ENCODE measurements at places on chromosomes 2 and 18.

DNA sequence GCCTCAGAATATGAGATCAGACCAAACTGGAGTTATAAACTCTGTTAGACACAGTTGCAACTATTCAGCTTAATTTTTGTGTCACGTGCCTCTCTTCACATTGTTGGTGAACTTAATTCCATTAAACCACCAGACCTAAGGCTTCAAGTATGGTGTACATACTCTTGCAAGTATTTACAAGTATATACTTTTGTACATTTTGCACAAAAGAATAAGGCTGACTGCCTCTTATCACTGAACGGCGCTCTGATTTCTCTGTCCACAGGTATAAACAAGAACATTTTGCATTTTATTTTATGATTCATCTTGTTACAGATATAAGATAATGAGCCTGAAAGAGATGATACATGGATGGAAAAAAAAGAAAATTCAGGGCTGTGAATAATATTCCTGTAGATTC, 269.7 kb upstream of the ACVR2A start:
- DNase-seq = no peak

GRCh38 chr18:31373641-31374040, 2.9 kb upstream of the DSG4 start:
- DNase-seq = no peak

DNA sequence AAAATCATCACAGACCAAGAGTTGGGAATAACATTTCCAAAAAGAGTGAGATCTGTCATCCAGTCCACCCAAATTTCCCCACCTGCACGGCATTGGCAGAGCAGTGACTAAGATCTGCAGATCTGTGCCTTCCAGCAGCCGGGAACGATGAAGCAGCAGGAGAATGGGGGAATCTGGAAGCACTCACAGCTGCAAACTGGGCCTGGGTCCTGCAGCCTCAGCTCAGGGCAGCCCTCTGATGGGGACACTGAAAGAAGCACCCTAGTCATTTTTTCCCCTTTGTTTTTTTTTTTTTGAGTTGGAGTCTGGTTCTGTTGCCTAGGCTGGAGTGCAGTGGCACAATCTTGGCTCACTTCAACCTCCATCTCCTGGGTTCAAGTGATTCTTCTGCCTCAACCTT, 4.4 kb upstream of the SAG start:
- DNase-seq = no peak

GRCh38 chr2:205193836-205194228, 488.5 kb upstream of the NRP2 start:
- no peak for DNase-seq

- no peak for DNase-seq
These were observed 2.9 kb downstream of the CLHC1 start for GRCh38 chr2:55229221-55229620.

DNA sequence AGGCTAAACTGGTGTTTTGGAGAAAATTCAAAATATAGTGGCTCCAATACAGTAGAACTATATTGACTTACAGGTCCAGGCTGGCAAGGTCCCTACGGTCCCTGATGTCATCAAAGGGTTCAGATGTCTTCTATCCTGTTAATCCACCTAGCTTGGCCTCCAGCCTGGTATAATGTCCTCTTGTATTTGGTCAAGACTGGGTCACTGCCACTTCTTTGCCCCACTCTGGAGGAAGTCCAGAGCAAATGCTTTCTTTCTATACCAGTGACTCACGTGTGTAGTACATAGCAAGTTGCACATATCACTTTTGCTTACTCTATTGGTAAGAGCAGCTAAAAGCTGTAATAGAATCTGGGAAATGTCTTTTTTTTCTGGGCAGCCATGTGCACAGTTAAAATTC, 80.8 kb downstream of the LCLAT1 start:
- DNase-seq = no peak

DNA sequence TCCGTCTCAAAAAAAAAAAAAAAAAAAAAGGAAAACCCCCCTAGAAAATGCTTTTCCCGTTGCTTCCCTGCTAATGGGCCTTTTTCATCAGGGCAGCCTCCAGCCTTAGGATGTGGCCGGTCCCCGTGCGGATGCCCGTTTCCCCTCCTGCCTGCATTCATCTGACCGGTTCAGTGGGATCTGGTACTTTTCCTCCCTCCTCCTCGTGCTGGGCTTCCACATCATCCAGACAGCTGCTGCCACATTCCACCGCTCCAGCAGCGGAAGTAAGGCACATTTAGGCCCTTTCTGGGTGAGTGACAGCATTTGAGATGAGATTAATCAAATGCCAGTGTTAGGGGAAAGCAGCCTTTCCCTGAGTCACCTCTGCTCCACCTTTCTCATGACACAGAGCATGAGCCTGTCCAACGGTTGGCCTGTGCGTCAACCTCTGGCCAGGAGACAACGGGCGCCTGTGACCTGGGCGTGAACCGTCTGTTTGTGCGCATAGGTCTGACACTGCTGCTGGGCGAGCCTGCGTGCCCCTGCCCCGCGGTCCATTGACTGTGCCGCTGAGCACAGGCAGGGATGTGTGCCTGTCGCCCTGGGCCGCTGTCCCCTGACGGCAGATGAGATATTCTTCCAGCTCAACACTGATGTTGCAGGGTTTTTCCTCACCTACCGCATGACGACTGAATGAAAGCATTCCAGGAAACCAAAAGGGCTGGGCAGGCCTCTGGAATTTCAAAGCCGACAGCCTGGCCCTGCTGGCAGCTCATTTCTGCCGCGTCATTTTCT, 174.0 kb downstream of the TGIF1 start:
- no peak for DNase-seq

GRCh38 chr2:164430166-164430783, 191.0 kb downstream of the GRB14 start:
- DNase-seq = no peak

GRCh38 chr18:30814446-30814845, 228.1 kb downstream of the DSC3 start:
- DNase-seq = no peak

- no peak for DNase-seq
These were observed 66.8 kb upstream of the SALL3 start for GRCh38 chr18:78912844-78913243.

- peak; percentile 6 for DNase-seq
These were observed 182.3 kb downstream of the RDH14 start for GRCh38 chr2:18378020-18378653.

- DNase-seq = no peak
These were observed 34.0 kb downstream of the SH3RF3 start for GRCh38 chr2:109162999-109163398.

DNA sequence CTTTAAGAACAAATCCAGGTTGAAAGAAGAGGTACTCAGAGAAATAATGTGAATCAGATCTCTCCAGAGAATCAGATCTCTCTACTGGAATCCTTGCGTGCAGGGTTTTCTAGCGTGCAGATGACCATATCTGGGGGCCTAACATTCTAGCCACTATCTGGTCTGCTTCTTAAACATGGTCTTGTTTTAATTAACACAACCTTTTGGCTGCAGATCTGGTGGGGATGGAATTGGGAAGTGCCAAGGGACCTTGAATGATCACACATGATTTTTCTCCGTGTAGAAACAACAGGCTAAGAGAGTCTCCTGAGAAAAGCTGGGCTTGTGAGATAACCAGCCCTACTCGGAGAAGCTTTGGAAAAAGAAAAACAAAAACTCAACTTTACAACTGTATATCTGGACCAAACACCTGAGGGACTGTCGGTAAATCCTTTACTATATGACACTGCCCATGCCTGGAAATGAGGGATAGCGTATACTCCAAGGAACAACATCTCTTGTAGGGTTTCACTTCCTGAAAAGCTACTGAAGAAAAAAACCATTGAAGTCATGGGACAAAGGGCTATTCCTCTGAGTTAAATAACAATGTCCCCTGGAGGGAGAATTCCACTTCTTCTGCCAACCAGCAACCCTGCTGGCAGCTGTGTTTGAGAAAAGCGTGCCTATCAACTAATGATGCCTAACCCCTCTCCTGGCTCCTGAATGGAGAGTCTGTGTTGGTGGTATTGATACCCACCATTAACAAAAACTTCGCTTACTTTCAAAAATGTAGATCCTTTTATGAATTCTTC, 171.0 kb upstream of the REV1 start:
- no peak for DNase-seq

DNA sequence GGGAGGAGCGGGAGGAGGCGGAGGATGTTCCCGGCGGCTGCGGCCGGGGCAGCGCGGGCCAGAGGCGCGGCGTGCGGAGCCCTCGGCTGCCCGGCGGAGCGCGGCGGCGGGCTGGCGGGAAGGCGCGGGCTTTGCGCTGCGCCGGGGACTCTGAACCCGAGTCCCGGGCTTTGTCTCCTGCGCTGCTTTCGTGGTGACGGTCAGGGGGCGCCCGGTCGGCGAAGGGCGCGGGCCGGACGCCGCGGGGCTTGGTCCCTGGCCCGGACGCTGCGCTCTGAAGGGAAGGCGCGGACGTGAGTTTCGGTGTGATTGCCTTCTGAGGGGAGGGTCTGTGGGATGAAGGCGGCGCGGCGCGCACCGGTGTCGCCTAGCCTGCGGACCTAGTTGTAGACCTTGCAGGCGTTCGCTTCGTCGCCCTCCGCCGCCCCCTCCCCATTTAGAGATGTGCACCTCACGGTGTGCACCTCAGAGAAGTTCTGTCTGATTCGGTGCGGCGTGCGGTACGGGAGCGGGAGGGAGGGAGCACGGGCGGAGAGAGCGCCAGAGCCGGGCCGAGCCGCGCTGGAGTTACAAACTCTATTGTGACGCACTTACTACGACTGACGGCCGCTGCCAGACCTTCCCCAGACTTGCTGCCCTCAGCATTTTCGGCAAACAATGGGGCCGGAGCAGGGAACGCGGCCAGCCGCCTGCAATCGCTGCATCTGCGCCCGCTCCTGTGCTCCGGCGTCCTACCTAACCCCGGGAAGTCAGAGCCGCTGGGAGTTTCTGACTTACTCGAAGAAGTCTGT, 2.1 kb downstream of the BCL2L11 start:
- peak; percentile 19 for DNase-seq

DNA sequence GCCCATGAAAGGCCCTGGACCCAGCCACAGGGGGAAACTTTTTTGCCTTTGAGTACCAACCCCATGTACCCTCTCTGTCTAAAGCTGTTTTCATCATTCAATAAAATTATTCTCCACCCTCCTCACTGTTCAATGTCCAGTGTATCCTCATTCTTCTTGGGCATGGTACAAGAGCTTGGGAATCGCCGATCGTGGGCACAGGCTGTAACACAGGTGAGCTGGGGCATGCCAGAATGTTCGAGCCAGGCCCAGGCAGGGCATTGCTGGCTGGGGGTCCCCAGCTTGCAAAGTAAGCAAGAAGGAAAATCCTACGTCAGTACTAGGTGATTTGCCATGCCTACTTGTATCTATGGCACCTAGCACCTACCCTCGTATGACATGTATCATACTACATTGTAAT, 162.1 kb upstream of the NOL4 start:
- DNase-seq = no peak

- DNase-seq = peak; percentile 9
These were observed 45.6 kb downstream of the SESTD1 start for GRCh38 chr2:179218848-179219594.

DNA sequence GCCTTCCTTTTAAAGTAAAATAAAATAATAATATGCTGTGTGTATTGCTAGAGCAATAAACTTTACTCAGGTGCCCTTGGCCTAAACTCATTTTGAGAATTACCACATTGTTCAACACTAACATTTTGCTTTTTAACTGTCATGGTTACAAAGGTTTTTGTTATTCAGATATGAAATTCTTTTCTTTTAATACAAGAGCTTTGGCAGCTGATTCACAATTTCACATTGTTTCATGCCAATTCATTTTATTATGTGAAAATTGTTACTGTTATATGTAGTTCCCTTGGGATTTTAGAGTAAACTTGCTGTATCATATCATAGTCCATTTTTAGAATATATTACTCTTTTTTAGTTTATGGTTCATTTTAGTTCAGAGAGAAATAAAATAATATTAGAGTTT, 65.8 kb upstream of the ZNF804A start:
- no peak for DNase-seq

DNA sequence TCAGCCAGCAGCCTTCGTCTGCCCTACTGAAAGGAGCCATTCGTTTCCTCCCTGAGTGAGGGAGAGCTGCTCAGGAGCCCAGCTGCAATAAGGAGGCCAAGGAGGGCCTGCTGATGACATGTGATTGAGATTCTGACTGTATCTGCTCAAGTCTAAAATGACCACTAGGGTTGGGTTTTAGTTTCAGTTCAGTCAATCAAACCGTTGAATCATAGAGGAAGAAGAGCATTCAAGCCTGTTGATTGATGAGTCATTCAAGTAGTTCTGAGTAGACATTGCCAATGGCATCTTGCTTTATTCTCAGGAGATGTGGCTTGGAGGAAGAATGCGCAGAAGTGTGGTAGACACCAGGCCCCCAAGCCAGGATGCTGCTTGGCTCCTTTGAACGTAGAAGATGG, 19.9 kb upstream of the BCL2L11 start:
- no peak for DNase-seq

DNA sequence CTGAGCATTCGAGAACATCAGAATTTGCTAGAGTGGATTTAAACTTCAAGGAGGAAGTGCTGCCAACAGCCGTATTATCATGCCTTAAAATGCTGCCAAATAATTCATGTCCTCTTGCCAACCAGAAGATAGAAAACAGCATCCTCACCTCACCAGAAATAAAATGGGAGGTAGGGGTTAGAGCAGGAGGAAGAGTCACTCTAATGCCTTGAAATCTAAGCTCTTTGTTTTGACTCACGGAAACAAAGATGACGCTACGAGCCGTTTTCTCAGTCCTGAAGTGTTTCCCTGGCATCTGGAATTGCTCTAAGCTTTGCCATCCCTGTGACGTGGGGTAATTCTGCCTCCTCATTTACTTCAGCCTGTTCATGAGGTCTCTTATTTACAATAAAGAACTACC, 97.1 kb downstream of the PRPF40A start:
- DNase-seq = no peak
